ENCODE measurements at places on chromosomes 13 and 19. TPM values are rescaled to one million over a fixed set of nuclear protein-coding genes. Genes with fewer than 3 reads are reported as not detected.

POGLUT2 gene
- polyA plus RNA-seq = 56.3 TPM

ZNF90 gene
- 12.1 TPM for polyA plus RNA-seq

EMP3 gene
- polyA plus RNA-seq = 51.0 TPM

DOCK6 gene
- 36.4 TPM for polyA plus RNA-seq

TNFRSF19 gene
- polyA plus RNA-seq = 50.6 TPM

Data from renal cortex interstitium (tissue), 15 donors.